ENCODE measurements at places on chromosomes 7 and 10.
A peak's percentile ranks its signal among the peaks of the same experiment; 100 is the strongest.

- DNase-seq: no peak
These were observed 197.0 kb downstream of the USP6NL start for GRCh38 chr10:11414314-11415038.

- DNase-seq: peak; percentile 50
These were observed 120.1 kb downstream of the ARHGAP12 start for GRCh38 chr10:31808258-31809218.

DNA sequence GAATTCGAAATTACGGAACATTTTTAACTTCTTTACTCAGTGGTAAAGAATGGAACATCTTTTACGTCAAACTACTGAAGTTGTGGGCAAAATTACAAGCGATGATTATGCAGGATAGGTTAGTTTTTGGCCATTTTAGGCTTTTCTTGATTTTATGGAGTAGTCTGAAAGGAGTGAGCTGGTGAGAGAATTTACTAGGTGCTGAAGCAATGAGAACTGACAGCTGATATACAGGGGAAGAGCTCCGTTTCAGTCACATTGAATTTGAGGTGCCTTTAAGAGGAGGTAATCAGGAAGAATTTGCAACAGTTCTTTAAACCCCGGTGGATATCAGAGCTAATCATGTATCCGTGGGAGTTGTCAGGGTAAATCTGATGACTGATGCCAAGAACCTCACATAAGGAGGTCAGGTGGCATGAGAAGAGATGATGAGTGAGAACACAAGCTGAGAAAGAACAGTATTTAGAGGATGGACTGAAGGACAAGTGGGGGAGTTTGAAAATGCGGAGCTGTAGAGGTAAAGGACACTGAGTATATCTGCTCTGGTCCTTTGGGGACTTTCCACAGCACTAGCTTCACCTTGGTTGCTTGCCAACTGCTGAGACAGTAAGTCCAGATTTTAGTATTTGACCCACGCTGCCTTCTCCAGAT, 104.3 kb downstream of the AHR start:
- DNase-seq: no peak

GRCh38 chr10:83816942-83817341, 322.4 kb upstream of the GHITM start:
- no peak for DNase-seq

- DNase-seq: no peak
These were observed 1.1 kb upstream of the DIP2C start for GRCh38 chr10:690372-691161.

DNA sequence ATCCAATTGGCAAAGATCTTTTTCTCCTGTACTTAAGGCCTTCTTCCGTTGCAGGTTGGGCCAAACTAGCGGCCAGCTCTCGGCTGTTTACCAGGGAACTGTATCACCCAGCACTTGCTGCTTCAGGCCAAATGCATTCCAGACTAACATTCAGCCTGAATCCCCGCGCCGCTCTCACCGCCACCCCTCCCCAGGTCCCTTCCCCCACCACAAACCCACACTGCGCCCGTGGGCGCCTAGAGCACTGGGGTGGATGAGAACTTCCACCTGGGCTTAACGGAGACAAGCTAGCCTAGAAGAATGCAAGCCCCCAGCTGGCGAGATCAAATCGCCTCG, 676 bp downstream of the TCAF1 start:
- no peak for DNase-seq

GRCh38 chr7:34168013-34168412, 262.7 kb downstream of the BMPER start:
- no peak for DNase-seq

- DNase-seq: no peak
These were observed 1293.5 kb downstream of the XPNPEP1 start for GRCh38 chr10:108629834-108630233.

All from ACHN (cell line).